ENCODE measurements at places on chromosomes 5 and 9.
A peak's percentile ranks its signal among the peaks of the same experiment; 100 is the strongest.

- DNase-seq, result no peak
Observed at GRCh38 chr5:178391480-178391879, 158.9 kb upstream of the PHYKPL start.

GRCh38 chr9:131121346-131121745, 4.0 kb upstream of the NUP214 start:
- no peak for DNase-seq

- DNase-seq, result peak; percentile 36
Observed at GRCh38 chr9:12702160-12702758, 9.1 kb downstream of the TYRP1 start.

- DNase-seq, result no peak
Observed at GRCh38 chr5:5615569-5615968, 193.1 kb downstream of the ICE1 start.

GRCh38 chr5:113405530-113405929, 29.3 kb downstream of the TSSK1B start:
- no peak for DNase-seq

- DNase-seq, result no peak
Observed at GRCh38 chr5:108193021-108193795, 188.7 kb downstream of the FBXL17 start.

- DNase-seq, result peak; percentile 66
Observed at GRCh38 chr5:179763215-179763945, 30.4 kb upstream of the LTC4S start.

GRCh38 chr5:135323701-135324132, 75.3 kb downstream of the MACROH2A1 start:
- no peak for DNase-seq

DNA sequence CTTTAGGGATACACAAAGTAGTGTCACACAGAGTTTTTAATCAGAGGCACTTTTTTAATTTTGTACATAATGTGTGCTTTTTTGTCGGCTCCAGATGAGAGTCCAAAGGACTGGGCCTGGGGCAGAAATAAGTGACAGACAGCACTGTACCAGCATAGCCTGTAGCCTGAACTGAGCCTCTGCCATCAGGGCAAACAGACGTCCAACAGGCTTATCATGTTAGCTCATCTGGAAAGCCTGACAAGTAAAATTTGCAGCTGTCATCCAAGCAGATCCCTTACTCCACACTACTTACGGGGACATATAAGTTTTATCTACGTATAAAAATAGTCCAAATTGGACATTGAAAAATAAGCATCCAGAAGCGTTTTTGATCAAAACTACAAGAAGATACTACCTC, 233.1 kb upstream of the GAS1 start:
- no peak for DNase-seq

DNA sequence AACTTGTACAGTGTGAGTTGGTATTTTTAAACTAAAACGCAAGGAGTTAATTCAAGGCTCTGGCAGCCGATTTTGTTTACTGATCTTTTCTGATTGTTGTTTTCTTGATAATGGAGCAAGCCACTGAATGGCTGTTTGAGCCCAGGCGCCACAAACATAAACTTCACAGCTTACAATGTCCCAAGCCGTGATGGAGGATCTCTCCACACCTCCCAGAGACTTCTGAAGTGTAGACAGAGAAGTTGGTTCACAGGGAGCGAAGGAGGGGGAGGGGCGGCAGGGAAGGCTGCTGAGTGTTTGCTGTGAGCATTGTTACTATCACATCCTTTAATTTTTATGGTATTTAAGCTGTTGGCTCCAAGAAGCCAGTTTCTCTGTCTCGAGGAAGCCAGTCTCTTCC, 14.7 kb downstream of the ISL1 start:
- DNase-seq, result no peak

GRCh38 chr5:108059334-108059733, 322.6 kb downstream of the FBXL17 start:
- DNase-seq, result no peak

DNA sequence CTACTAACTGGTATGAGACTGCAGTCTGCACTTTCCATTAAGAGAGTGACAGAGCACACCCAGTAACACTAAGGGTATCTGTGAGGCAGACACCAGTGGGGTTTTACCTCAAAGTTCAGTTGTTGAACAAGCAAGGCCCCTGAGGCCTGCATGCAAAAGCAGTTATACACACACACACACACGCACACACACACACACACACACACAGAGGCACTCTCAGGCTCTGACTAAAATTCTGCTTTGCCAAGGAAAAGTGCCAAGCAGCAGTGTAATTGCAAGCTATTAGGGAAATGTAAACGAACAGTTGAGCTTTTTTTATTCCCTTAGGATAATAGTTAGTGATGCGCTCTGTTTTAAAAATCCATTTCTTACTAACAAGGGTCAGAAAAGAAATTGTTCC, 377.1 kb downstream of the SPOCK1 start:
- no peak for DNase-seq

- no peak for DNase-seq
Observed at GRCh38 chr9:10571699-10572098, 41.1 kb downstream of the PTPRD start.

GRCh38 chr5:51395666-51396356, 12.6 kb downstream of the ISL1 start:
- no peak for DNase-seq

DNA sequence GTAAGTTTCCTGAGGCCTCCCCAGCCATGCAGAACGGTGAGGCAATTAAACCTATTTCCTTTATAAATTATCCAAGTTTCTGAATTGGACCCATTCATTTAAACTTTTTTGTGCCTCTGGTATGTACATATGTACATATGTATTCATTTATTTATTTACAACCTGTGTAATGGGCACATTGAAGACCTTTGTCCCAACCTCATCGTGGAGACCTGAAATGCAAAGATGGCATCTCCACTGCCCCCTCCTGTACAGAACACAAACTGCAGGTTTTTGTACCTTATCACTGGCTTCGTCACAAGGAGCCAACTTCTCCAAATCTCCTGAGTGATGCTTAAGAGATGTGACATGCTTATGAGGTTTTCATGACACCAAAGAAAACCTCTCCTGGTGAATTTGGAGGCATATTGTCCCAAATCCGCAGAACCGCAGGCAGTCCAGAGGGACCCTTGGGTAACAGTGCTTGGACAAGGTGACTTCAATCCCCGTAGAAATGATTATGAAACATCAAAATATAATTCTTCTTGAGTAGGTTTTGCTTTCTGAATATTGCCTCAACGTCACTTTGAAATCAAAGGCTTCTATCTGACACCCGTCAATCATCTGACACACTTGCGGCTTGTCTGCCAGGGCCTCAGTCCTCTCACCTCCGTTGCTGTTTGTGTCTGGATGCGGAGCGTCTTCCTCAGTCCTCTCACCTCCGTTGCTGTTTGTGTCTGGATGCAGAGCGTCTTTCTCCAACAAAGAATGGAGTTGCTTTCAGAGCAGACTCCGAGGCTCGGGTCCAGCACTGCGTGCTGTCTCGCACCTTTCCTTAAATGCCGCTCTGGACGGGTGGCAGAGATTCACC, 135.0 kb upstream of the IRX4 start:
- no peak for DNase-seq

GRCh38 chr5:64516216-64516615, 10.4 kb downstream of the RGS7BP start:
- no peak for DNase-seq

DNA sequence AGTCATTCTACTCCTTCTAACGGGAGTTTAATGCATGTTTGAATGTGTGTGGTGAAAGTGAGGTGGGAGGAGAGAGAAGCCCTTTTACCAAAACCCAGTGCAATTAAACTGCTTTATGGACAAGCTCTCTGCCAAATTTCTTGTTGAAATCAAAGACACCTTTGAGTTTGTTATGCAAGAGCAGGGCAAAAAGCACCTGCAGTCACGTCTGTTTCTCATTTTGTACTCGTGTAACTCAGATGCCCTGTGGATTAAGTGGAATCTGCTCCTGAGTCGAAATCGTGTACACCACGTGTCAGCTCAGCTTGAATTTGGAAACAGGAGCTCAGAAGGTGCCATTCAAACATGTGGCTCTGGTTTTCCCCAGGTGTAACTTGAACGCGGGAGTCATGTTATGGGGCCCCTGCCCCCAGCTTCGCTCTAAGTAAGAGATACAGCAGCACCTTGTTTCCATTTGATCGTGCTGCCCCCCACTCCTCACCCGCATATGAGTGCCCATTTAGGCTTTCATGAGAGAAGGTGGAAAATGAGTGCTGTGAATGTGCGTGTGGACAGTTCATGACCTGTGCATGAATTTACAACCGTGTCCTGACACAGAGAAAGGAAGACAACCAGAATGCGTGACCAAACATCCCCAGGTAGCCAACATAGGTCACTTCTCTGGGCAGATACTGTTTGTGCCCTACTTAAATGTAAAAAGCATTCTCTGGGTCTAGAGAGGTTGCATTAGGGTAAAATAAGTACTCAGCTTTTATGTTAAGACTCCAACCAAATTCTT, 347.0 kb upstream of the SLC30A5 start:
- DNase-seq, result no peak

DNA sequence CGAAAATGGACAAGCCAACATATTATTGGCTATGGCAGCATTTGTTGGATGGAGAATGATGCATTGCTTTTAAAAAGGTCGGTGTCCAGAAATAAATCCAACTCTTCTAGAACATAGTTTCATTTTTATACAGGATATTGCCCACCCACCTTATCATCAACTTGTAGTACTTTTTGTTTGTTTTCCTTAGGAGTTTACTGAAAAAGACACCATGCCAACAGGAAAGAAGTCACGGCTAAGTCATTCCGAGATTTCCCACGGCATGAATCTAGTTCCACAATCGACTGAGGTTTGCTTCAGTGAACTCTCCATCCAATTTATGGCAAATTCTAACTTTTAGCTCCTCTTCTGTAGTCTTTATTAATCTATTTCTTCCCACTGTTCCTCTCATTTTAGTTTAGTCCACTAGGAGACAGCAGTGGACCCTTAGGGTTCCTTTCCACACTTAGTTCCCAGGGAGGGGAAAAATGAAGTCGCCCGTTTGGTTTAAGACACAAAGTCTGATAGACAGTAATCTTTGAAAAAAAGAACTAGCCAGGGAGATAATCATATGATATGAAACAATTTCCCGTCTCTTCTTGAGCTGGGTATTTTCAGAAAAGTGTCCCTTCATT, 237.5 kb downstream of the AP3B1 start:
- no peak for DNase-seq

DNA sequence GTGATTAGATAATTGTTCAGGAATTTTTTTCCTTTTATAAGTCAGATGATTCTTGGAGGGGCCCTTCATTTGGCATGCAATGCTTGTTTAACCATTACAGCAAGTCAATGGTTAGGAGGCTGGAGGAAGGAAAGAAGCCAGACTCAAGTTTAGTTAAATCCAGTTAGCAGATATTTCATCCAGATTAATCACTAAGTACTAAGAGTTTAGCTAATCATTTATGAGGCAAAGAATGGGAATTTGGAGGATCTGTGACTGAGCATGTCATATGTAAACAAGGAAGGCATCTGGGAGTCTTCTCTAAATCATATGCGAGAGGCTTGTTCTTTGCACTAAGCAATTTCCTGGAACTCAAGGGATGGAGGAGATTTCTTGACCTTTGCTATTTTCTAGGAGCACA, 145.3 kb upstream of the SGCD start:
- no peak for DNase-seq

GRCh38 chr9:89461265-89461664, 36.6 kb downstream of the SEMA4D start:
- DNase-seq, result peak; percentile 46

- no peak for DNase-seq
Observed at GRCh38 chr5:179960204-179960831, 52.6 kb upstream of the TBC1D9B start.

- DNase-seq, result peak; percentile 84
Observed at GRCh38 chr5:56270568-56271392, 37.6 kb upstream of the ANKRD55 start.

- no peak for DNase-seq
Observed at GRCh38 chr9:78970375-78970774, 601.4 kb upstream of the TLE4 start.

DNA sequence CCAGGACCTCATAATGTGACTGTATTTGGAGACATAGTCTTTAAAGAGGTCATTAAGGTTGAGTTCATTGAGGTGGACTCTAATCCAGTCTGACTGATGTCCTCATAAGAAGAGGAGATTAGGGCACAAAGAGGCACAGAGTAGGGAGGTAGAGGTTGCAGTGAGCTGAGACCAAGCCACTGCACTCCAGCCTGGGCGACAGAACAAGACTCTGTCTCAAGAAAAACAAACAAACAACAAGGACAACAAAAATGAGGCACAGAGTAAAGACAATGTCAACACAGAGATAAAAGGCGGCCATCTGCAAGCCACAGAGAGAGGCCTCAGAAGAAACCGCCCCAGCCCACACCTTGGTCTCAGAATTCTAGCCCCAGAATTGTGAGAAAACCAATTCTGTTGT, 17.0 kb upstream of the TDRD7 start:
- no peak for DNase-seq

GRCh38 chr5:140114341-140115185, 654 bp downstream of the PURA start:
- DNase-seq, result peak; percentile 79

Data from left cardiac atrium (tissue), 4 donors.